Suprapubic skin (tissue), 4 donors: ENCODE measurements at places on chromosomes 5 and 9. TPM values are rescaled to one million over a fixed set of nuclear protein-coding genes. Genes with fewer than 3 reads are reported as not detected.
A peak's percentile ranks its signal among the peaks of the same experiment; 100 is the strongest.

- peak; percentile 40 for DNase-seq
Observed at GRCh38 chr5:887947-888637, 4.5 kb downstream of the BRD9 start.

DNA sequence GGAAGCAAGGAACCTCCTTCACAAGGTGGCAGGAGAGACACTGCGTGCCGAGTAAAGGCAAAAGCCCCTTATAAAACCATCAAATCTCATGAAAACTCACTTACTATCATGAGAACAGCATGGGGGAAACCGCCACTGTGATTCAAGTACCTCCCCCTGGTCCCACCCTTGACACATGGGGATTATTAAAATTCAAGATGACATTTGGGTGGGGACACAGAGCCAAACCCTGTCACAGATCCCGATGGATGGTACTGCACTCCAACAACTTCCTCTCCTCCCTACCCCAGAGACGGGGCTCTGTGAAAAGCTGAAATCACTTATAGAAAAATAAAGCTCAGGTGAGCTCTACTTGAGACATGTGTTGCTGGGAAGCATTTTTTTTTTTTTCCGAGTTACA lies 10.3 kb upstream of the ADCY2 start:
- DNase-seq, result no peak

DNA sequence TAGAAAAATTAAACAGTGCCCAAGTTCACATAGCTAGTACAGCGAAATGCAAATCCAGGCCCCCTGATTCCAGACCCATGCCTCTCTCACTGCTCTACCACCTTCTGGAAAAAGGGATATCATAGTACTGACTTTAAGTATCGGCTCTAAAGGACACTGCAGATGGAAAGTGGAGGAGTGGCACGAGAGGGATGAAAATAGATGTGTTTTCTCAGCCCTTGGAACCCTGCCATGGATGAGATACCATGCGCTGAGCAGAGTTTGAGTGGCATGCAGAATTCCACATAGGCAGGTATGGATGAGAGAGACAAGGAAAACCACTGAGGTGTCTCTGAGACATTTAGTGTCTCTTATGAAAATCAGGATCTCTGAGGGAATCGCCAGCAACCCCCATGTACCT lies 18.8 kb downstream of the CKMT2 start:
- no peak for DNase-seq

GRCh38 chr9:29822458-29822857 lies 2249.2 kb upstream of the C9orf72 start:
- no peak for DNase-seq

DNA sequence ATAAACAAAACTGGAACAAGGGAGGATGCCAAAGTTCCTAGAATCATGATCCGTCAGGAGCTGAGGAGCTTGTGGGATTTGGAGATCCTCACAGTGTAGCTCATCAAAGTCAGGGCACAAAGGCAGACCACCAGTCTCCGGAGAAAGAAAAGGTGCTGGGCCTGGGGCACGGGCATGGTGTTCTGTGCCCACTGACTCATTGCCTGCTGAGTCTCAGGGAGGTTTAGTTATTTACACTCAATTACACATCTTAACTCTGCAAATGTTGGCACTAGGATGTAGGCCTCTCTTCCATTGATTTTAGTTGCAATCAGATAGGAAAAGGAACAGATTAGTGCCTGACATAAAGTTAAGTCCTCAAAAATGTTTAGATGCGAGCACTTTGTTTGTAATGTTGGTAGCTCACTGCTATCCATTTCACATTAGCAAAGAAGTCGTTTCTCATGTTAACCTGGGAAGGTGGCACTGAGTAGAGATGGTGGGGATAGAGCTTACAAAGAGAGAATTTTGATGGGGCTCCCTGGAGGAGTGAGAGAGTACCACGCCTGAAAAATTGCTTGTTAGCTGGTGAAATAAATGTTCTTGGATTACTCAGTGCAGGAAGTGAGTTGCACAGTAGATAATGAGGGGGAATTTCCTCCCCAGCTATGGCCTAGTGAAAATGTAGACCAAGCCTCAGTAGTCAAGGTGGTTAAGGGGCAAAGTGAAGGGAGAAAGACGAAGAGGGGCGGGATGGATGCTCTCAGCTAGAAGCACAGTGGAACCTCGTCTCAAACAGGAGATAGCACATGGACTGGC lies 109.5 kb upstream of the CD180 start:
- DNase-seq, result no peak

GRCh38 chr9:115643948-115644727 lies 509.5 kb upstream of the PAPPA start:
- no peak for DNase-seq

CDH9 gene
- total RNA-seq, result not detected
